Stimulated activated CD4-positive, alpha-beta T cell treated with anti-CD3 and anti-CD28 coated beads, Interleukin-4, amount 100 ng/mL, for 1 hour (primary cell): ENCODE measurements at places on chromosomes 16 and 17.
A peak's percentile ranks its signal among the peaks of the same experiment; 100 is the strongest.

DNA sequence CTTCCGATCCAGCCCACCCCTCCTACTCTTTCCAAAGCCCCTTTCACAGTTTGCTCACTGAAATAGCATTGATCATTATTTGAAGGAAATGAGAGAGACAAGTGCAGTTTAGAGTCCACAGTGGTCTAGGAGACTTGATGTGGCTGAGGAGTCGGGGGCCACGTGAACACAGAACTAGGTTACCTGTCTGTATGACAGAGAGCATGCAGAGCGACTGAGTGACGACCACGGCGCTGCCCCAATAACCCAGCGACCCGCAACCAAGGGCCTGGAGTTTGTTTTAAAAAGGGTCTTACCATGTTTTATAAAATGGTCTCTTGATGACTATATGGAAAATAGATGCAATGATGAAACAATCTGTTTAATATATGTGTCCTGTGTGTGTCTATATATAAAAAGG lies 39.5 kb downstream of the NDEL1 start:
- no peak for DNase-seq

DNA sequence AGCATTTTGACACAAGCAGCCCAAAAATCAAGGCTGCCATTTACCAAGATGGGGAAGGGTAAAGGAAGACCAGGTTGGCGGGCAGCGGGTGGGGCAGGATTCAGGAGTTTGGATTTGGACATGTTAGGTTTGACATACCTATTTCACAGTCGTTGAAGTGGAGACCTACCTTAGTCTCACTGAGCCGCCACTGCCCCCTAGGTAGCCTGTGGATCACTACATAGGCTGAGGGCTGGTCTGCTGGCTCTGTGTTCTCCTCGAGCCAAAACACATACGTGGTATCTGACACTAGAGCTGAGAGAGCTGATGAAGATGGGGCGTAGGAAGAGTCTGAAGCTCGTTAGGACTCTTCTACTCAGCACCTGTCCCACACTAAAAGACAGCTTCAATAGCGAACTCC lies 115.1 kb downstream of the HIC1 start:
- peak; percentile 26 for DNase-seq

DNA sequence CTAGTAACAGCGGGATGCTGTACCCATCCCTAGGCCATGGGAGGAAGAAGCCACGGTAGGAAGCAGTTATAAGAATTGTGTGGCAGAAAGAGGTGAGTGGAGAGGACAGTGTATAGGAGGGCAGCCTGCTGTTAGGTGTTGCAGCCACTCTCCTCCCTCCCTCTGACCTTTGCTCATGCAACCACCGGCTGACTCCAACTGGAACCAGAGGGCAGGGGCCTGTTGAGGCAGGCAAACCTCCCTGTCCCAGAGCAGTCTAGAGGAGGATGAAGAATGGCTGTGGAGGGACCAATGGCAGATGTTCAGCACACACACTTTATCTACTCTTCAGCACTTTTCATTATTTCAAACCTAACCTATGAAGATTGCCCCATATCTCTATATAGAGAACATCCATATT lies 2.2 kb downstream of the TXNL4B start:
- DNase-seq = no peak

DNA sequence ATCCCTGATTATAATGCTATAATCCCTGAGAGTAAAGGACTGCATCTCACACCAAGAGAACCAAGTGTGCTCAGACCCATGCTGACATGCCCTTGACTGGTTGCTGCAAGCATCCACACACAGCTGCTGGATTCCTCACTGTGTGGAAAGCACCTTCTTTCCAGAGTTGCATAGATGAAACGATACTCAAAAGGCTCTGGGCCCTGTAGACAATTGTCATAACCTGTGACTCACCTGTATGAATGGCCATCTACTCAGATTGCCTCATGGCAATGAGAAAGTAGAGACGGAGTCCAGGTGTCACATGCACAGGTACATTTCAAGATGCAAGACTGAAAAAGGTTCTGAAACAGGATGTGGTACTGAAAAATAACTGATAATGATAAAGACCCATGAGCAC lies 58.1 kb downstream of the MPHOSPH6 start:
- no peak for DNase-seq
